ENCODE measurements at places on chromosomes 16 and 17.

- no peak for DNase-seq
These were observed 34.7 kb downstream of the MYO15A start for GRCh38 chr17:18143044-18143936.

GRCh38 chr16:28093385-28093725, 29.8 kb upstream of the GSG1L start:
- no peak for DNase-seq

DNA sequence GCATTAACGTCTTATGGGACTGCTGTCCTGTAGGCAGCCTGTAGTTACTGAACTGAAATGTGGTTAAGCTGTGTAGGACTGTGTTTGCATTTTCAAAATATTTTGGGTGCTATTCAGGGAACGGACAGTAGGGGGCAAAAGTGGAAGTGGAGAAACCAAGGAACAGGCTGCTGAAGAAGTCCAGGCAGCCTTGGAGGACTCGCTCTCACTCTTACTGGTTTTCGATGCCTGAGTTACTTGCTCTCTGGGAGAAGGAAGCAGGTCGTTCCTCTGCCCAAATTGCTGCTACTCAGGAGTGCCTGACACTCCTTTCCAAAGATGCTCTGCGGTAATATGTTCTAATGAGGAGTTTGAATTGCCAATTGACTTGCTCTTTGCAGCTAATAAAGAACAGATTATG, 64.5 kb upstream of the RBFOX1 start:
- no peak for DNase-seq

DNA sequence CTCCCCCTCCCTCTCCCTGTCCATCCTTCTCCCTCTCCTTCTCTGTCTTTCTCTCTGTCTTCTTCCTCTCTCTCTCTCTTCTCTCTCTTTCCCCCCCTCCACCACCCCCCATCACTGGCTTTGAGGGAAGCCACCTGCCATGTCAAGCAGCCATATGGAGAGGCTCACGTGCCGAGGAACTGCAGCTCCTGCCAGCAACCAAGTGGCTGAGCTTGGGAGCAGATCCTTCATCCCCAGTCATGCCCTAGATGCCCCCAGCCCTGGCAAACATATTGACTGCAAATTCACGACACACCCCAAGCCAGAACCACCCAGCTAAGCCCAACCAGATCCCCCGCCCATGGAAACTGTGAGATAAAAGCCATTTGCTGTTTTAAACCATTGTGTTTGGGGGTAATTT, 40.9 kb upstream of the RBFOX3 start:
- DNase-seq, result no peak

GRCh38 chr17:13931800-13932460, 137.4 kb upstream of the COX10 start:
- no peak for DNase-seq

DNA sequence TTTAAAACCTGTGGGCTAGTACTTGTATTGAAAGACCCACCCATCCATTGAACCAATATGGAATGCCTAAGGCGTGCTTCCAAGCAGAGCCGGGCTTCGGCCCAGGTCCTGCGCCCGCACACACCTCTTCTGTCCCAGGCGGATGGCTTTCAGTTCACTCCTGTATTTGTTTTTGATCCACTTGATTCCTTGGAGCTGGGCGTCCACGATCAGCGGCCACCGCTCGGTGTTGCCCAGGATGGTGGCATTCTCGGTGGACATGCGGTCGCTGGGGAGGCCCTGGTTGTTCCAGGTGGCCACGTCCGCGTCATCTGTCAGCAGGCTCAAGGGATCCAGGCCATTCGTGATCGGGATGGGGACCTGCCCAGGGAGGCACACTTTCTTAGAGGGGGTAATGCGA, 75.9 kb downstream of the PGS1 start:
- no peak for DNase-seq

DNA sequence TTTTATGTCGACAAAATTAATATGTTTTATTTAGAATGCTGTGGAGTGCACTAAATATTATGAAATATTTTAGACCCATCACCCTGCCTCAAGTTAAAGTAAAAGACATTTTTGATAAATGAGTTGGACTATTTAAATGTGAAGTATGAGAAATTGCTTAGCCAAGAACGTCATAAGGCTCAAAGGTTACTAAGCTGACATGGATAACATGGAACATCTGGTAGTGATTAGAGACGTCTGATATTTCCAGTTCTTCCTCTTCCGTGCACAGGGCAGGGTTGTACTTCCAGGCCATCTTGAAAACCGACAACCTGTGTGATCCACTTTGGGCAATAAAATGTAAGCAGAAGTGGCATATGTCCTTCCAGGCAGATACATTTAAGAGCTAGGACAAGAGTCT, 7.2 kb upstream of the CCL8 start:
- no peak for DNase-seq

DNA sequence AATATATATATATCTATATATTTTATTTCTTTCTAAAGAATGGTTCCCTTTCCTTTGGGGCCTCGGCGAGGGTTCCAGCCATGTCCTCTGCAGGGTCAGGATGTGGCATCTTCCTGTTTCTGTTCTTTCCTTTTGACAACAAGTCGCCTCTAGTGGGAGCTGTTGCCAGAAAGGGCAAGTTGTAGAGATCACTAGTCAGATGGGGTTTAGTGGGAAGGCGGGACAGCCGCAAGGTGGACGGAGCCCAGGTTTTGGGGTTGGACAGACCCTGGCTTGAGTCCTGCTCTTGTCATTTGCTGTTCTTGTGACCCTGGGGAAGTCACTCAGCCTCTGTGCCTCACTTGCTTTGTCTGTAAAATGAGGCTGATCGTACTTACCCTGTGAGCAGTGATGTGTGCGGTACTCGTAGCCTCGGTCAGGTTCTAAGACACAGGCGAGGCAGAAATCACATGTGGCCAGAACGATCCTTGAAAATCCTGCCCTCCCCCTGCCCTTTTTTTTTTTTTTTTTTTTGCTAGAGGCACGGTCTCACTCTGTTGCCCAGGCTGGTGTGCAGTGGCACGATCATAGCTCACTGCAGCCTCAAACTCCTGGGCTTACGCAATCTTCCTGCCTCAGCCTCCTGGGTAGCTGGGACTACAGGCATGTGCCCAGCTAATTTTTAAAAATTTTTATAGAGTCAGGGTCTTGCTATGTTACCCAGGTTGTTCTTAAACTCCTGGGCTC, 80.1 kb downstream of the ABCC6 start:
- no peak for DNase-seq

- DNase-seq, result no peak
These were observed 28.5 kb downstream of the ARHGAP17 start for GRCh38 chr16:24986512-24987303.

DNA sequence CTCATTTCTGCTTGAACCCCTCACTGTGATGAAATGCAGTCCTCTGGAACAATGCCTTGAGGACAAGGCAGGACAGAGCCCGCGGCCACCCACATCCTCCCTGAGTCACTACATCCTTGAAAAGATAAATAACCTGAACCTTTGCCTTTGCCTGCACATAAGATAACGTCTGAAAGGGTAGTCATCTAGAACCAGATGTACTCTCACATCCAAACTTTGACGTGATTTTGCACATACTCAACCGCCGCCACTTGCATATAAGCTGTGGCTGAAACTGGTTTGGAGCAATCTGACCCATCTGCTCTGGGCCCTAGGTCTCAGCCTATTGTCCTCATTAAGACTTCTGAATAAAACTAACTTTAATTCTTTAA, 252.1 kb downstream of the PHKB start:
- no peak for DNase-seq

DNA sequence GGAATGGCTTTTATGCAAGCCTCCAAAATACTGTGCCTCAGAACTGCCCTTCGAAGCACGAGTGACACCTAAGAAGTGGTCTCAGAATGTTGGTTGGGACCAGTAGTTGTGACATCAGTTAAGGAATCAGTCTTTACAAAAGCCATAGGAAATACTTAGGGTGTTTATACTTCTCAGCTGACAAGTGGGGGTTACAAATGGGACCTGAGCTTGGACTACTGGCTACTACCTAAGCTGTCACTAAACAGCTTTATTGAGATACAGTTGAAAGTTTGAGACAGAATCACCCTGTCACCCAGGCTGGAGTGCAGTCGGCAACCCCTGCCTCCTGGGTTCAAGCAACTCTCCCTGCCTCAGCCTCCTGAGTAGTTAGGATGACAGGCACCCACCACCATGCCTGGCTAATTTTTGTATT, 5.0 kb downstream of the RPL19 start:
- no peak for DNase-seq

DNA sequence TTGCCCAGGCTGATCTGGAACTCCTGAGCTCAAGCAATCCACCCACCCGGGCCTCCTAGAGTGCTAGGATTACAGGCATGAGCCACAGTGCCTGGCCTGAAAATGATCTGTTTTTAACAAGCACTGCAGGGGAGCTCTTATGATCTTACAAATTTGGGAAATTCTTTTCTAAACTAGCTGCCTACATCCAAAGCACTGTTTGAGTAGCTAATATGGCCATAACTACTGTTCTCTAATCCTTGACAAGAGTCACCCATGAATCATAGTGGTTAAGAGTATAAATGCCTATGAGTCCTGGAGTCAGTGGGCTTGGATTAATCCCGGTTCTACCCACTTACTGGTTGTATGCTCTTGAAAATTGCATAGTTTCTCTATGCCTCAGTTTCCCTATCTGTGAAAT, 1.4 kb upstream of the CPPED1 start:
- DNase-seq, result no peak

- no peak for DNase-seq
These were observed 1.0 kb downstream of the KAT8 start for GRCh38 chr16:31118223-31119155.

GRCh38 chr17:50959341-50959740, 93.2 kb upstream of the TOB1 start:
- no peak for DNase-seq
